ENCODE measurements at places on chromosomes 12 and 14.

- no peak for DNase-seq
These were observed 453.9 kb upstream of the MGAT4C start for GRCh38 chr12:86710109-86710508.

DNA sequence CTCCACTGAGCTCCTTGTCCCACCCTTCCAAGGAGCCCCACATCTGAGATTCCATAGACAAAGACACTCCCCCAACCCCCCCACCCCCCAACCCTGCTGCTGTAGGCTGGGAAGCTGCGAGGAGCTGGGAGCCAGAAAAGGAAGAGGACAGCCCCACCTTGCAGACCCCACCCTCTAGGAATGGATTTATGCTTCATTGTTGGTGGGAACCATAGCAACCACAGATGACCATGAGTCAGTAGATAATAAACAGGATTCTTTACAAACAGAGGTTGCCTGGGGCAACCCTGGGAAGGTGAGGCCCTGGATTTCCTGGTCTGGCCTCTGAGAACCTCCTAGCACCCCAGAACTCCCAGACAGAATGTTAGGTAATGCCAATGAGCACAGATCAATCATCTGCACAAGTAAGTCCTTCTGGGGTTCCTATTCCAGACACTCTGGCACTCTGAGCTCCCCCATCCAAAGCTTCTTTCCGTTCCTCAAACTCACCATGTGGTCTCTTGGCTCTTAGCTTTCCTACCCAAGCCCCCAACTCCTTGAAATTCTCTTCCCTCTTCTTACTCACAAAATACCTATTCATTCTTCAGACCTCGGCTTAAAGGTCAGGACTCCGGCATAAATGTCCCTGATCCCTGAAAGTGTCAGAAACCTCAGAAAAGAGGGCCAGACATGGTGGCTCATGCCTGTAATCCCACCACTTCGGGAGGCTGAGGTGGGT lies 15.2 kb upstream of the PLEKHG6 start:
- DNase-seq: no peak

- no peak for DNase-seq
These were observed 14.0 kb upstream of the KCNH3 start for GRCh38 chr12:49524660-49525324.

GRCh38 chr12:116263431-116263830 lies 14.1 kb downstream of the MED13L start:
- no peak for DNase-seq

GRCh38 chr14:97350894-97351731 lies 553.9 kb downstream of the VRK1 start:
- DNase-seq: no peak

DNA sequence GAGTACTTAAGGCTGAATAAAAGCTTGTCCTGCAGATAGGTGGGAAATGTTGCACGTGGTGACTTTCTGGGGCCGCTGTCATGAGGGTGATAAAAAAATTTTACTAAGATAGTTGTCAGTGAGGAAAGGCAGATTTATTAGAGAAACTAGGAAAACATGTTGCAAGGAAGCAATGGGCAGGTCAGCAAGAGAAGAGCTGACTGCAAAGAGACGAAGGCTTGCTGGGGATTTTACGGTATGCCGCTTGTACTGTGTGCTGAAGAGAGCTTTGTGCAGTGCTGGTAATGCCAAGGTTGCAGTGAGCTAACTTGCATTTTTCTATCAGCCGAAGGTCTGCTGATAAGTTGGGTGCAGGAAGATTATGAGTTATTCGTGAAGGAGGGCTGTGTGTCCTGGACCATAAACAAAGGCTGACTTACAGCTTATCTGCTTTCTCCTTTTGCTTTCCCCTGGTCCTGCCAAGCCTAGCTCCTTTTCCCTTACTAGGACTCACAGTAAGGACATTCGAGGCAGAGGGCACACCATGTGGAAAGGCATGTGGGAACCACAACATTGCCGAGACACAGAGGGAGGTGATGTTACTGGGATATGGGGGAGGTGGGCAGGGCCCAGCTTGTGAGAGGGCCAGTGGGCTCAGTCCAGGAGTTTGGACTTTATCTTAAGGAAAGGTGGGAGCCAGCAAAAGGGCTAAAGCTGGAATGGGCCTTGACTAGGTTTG lies 7.4 kb upstream of the CCDC88C start:
- no peak for DNase-seq

DNA sequence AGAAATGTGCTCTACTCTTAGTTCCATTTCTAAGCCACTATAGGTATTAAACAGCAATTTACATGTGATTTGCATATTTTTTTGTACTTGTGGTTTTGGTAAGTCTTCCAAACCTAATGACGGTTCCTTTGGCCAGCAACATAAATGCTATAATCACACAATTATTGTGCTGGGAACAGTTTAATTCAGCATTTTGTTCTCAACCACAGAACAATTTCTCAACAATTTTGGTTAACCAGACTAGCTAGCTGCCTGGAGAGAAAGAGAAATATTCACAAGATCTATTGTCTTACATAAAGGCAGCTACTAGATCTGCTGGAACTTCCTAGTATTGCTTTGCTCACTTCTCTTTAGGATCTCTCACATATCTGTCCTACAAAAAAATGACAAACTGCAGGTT lies 265.3 kb downstream of the SOX5 start:
- no peak for DNase-seq

DNA sequence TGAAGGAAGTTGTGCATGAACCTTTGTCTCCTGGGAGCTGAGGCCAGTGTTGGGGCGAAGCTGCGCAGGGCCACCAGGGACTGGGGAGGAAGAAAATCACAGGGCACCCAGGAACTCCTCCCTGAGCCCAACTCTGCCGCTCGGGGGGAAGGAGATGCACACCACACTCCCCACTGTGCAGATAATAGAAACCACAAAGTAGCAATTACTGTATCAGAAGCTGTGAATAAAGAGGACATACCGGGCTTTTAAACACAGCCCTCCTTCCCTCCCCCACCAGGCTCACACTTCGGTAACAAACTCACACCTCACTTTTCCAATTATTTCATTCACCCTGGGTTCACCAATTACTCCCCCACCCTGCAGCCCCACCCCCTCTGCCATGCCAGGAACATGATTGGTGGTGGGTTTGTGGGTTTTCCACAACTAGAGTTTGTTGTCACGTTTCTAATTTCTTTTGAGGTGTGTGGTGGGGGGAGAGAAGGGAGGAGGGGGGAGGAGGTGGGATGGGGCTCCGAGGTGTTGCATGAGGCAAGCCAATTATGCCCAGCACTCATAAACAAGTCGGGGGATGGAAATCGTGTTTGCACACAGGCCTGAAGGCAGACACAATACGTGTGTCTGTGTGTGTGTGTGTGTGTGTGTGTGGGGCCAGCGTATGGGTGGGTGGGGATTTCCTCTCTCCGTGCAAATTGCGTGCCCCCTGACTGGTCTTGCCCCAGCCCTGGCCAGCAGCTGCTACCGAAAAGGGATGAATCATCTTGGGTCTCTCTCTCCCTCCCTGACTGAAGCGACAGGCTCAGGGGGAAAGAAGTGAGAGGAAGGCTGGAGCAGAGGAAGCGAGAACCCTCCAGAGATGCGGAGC lies 103.3 kb downstream of the RBM19 start:
- DNase-seq: peak; percentile 63

GRCh38 chr14:38958589-38958988 lies 144.4 kb downstream of the SEC23A start:
- no peak for DNase-seq

- no peak for DNase-seq
These were observed 17.2 kb upstream of the AKAP5 start for GRCh38 chr14:64447876-64448670.

- peak; percentile 51 for DNase-seq
These were observed 37.8 kb downstream of the MYO1H start for GRCh38 chr12:109385339-109386058.

GRCh38 chr14:105281371-105282097 lies 19.3 kb downstream of the BRF1 start:
- DNase-seq: no peak

DNA sequence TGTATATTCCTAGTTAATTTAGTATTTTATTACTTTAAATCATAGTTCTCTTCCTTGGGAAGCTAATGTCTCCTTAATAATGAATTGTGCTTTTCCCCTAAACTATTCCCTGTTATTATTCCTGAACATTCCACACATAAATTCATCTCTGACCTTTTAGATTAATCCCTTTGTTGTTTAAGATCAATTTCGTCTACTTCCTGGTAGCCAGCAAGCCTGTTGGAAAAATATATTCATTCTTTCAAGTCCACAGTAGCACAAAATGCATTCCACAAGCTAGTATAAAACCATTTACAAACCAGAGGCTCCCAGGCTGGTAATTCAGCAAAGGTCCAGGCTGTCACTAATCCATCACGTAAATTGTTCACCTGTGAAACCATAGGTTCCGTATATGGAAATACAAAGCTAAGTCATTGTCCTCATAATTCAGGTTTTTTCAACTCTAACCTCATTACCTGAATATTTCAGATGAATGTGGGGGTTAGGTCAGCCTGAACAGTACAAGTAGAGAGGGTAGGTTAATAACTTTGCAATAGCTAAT lies 232.7 kb downstream of the SEC23A start:
- no peak for DNase-seq

DNA sequence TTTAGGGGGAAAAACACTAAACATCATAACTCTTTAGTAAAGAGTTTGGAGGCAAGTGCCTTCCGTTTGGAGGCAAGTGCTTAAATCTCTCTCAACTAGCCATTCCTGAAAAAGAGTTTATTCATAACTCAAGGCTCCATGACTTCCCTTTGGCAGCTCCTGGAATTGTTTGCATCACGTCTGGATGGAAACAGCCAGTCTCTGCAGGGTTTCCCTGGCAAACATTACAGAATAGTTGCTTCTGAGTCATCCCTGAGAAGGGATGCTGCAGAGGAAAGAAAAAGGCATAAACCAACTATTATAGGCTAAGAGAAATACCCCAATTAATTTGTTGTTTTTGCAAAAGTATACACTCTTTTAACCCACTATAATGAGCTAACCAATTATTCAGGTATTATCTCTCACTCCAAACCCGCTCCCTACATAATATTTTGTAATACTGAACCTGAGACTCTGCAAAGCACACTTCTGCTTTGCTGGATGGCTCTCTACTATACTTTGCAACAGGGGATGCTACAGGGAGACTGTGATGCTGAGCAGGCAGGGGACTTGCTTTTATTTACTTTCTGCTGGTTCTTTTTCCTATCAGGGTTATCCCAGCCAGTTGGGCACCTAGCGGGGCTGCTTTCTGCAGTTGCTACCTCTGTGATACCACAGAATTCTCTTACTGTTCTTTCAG lies 497.7 kb downstream of the FUT8 start:
- DNase-seq: no peak

- DNase-seq: no peak
These were observed 1.1 kb downstream of the LRP1 start for GRCh38 chr12:57129321-57129842.

DNA sequence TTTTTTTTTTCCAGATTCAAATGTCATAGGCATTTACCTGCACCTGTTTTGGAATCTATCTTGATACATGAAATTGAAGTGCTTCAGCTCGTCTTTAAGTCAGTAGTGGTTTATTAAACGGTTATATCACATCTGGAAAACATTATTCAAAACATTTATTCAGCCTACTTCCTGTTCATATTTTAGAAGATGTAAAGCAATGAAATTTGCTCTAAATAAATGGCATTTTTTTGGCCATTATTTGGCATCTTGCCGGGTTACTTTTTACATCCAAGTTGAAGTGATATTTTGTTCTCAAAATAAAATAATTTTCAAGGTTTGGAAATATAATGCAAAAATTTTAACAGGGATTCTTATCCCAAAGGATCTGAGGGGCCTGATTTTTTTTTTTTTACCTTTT lies 103.1 kb downstream of the EML1 start:
- no peak for DNase-seq

DNA sequence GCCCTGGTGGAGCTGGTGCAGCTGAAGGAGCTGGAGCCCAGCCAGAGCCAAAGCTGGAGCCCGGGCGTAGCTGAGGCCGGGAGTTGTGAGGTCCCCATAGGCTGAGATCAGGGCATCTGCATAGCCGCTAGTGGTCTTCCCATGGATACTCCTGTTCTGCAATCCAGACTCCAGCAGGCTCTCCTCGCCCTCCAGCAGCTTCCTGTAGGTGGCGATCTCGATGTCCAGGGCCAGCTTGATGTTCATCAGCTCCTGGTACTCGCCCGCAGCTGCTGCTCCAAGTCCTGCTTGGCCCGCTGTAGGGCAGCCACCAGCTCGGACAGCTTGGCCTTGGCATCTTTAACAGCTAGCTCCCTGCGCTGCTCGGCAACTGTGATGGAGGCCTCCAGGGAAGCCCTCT lies 966.1 kb downstream of the FSCB start:
- no peak for DNase-seq

GRCh38 chr14:105324080-105324778 lies 9.7 kb downstream of the PACS2 start:
- DNase-seq: no peak

GRCh38 chr12:105562199-105562971 lies 231.9 kb downstream of the C12orf75 start:
- no peak for DNase-seq

DNA sequence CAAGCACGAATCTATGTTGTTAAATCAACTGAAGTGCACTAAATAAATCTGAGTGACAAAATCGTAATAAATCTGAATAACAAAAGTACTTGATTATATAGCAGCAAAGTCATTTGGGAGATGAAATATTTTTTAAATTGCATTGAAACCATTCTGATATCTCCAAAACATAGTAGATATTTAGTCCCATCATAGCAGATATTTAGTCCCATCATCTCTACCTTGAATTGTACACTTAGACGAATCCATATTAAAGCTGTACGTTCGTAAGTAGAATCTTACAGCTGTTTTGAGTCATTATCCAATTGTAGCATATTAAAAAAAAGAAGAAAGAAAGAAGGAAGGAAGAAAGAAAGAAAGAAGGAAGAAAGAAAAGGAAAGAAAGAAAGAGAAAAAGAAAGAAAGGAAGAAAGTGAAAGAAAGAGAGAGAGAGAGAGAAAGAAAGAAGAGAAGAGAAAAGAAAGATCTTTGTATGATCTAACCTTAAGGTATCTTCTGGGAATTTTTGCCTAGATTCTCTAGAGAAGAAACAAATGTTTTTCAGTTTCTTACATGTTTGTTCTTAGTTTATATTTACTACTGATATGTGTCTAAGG lies 2.6 kb downstream of the DCN start:
- no peak for DNase-seq

DNA sequence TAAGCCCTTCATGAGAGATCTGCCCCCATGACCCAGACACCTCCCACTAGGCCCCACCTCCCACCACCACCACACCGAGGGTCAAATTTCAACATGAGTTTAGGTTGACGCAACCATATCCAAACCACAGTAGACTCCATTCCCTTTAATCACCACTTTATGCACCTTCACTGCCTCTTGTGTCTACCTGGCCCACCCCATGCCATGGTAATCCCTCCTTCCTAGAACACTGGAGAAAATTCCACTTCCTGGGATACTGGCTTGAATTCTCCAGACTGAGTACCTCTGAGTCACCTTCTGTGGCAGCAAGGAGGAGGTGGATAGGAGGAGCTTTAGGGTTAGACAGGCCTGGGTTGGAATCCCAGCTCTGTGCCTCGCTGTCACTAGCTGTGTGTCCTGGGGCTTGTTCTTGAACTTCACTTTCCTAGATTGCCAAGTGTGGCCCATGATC lies 26.1 kb upstream of the CIPC start:
- DNase-seq: no peak

DNA sequence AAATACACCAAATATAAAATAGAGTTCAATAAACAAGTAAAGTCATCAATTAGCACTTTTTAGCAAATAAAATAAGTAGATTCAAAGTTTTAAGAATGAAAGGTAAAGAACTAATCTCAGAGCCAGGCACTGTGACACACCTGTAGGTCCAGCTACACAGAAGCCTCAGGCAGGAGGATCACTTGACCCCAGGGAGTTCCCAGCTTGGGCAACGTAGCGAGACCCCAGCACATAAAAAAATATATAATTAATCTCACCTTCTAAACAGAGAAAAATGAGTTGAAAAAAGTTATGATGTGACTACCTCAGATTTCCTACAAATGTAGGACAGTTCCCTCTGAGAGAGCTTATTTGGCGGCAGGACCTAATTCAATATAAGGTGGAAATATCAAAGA lies 19.3 kb downstream of the DAD1 start:
- DNase-seq: no peak

Measured in T-helper 2 cell (primary cell).